ENCODE measurements at places on chromosomes 11 and 22. TPM values are rescaled to one million over a fixed set of nuclear protein-coding genes. Genes with fewer than 3 reads are reported as not detected.
A peak's percentile ranks its signal among the peaks of the same experiment; 100 is the strongest.

- no peak for DNase-seq
Observed at GRCh38 chr11:30488304-30488998, 97.7 kb downstream of the MPPED2 start.

DNA sequence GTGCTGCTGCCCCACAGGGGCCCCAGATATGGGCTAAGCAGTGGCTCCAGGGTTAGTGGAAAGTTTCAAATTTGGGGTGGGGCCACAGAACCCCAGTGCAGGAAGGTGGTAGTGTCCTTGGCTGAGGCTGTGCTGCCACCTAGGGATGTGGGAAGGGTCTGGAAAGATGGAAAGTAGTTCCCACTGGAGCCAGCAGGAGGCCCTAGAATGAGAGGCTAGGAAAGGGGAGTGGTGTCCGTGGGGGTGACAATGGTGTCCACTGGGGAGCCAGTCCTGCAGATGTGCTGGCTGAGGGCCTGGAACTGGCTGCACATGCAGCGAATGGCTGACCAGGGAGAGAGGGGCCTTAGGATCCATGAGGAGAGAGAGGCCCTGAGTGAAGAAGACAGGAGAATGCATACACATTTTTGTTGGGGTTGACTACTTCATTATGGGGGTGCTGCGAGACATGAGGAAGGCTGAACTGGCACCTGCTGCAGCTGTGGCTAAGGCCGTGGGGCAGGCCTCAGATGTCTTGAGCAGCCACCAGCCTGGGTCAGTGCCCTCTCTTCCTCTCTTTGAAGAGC is 21.1 kb downstream of the RFPL3 start:
- no peak for DNase-seq

- no peak for DNase-seq
Observed at GRCh38 chr11:117188620-117189081, 10.1 kb downstream of the SIDT2 start.

DNA sequence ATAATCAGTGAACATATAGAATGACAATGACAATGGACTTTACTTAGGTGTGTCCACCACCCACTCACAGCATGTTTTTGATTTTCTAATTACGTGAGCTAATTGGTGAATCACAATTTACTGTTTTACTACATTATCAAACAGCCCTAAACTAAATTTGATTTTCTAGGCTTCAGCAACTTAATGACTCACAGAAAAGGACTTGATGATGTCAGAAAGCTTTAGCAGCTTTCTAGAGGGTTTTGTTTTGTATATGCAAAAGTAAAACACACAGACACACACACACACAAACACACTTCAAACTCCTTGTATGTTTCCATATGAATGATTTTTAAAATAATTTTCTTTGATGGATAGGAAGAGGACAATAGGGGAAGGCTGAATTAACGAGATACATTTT is 878.6 kb upstream of the CCDC90B start:
- DNase-seq: no peak

GRCh38 chr11:13223112-13223511 is 54.5 kb upstream of the BMAL1 start:
- DNase-seq: no peak

GRCh38 chr22:21660904-21661303 is 4.9 kb upstream of the PPIL2 start:
- DNase-seq: no peak

GRCh38 chr11:87460279-87460678 is 422.5 kb downstream of the TMEM135 start:
- DNase-seq: no peak

DNA sequence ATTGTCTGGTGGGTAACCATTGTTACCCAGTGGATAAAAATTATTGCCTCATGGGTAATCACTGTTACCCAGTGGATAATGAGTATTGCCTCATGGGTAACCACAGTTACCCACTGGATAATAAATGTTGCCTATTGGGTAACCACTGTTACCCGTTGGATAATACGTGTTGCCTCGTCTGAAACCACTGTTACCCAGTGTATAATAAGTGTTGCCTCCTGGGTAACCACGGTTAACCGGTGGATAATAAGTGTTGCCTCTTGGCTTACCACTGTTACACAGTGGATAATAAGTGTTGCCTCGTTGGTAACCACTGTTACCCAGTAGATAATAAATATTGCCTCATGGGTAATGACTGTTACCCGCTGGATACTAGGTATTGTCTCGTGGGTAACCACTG is 20.9 kb upstream of the NXPE4 start:
- no peak for DNase-seq

DNA sequence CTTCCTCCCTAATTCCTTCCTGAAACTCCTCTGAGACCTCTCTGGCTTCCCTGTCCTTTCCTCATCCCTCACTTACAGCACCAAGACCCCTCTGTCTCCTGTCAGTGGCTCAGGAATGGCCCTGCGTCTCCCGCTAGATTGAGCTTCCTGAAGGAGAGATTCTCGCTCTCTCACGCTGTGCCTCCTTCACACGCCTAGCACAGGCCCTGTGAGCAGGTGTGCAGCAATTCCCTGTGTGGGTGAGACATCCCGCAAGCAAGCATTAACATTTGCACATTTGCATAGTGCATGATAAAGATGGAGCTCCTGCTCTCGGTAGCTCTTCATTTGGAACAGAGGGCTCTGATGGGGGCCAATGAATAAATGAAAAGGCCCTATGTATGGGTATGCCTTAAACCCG is 159.8 kb downstream of the ADAMTS15 start:
- no peak for DNase-seq

DNA sequence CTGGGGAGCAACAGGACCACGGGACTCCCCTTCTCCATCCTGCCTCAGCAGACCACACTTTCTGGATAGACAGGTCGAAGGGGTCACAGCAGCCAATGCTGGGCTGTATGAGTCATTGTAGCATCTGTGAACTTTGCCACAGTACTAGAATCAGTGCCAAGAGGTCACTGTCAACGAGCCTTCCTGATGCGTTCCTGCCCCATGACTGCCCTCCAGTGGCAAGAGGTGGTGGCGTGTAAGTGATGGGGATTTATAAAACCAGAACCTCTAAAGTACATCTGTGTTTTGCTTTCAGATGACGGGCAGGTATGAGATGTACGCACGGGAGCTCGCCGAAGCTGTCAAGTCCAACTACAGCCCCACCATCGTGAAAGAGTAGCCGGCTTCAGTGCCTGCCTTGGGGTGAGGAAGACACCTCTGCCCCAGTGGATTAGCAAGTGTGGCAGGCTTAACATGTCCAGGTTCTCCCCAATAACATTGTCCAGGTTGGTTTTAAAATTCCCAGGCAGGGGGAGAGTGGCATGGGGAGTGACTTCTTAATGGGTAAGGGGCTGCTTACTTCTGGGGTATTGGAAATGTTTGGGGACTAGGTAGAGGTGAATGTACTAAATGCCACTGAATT is 29.4 kb downstream of the GUCD1 start:
- peak; percentile 71 for DNase-seq

DNA sequence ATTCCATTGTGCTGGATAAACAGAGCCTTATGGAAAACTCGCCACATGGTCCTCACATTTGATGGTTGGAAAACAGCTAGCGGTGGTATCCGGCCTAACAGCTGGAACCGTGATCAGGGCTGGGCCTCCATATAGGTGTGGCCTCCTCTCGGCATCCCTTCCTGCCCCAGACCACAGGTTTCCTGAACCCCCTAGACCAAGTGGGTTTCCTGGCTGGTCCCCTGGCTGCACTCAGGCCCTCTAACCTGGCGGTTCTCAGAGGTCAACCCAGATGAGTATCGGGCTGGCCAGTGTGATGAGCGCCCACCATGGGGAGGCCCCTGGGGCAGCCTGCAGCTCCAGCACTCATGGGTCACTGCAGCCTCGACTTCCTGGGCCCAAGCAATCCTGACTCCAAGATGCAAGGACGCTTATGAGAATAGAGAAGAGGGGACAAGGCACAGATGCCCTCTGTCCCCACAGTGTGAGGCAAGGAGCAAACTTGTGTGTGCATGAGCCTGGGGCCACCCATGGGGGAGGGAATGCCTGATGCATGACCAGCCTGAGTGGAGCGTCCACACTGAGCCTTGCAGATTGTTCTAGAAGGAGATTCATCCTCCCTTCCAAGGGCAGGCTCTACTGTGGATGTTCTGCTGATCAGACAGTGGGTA is 53.4 kb upstream of the WNT7B start:
- no peak for DNase-seq

GRCh38 chr11:132285631-132286030 is 915.2 kb downstream of the NTM start:
- no peak for DNase-seq

- DNase-seq: no peak
Observed at GRCh38 chr11:11558396-11558795, 63.4 kb downstream of the GALNT18 start.

GRCh38 chr11:33699515-33700062 is 1.0 kb downstream of the C11orf91 start:
- DNase-seq: no peak

- DNase-seq: no peak
Observed at GRCh38 chr11:63850920-63851319, 12.0 kb downstream of the MARK2 start.

GRCh38 chr11:66651016-66651415 is 12.5 kb downstream of the RBM4 start:
- no peak for DNase-seq

DNA sequence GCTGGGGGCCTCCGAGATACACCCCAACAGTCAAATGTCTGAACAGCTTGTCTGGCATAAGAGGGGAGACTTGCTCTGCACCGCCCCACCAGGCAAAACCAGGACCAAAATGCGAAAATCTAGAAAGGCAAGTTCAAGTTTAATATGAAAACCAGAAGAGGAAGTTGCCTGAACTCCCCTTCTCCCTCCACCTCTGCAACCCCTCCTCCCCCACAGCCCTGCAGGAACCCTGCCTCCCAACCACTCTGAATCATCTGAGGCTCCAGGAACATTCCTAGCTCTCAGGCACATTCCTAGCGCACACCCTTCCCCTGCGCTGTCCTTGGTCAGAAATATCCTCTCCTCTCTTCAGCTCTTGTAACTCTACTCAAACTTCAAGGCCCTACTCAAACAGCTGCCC is 36.7 kb downstream of the ISX start:
- no peak for DNase-seq

DNA sequence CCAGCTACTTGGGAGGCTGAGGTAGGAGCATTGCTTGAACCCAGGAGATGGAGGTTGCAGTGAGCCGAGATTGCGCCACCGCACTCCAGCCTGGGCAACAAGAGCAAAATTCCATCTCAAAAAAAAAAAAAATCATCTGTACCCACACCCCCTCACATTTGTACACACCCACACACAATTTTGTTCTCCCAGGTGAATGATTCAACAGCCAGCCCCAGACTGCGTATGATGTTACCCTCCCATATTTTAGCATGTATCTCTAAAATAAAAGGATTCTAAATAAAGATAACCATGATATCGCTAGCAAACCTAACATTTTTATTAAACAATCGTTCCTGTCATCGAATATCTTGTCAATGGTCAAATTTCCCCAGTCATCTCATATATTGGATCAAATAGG is 65.8 kb downstream of the BRD1 start:
- no peak for DNase-seq

- DNase-seq: no peak
Observed at GRCh38 chr11:47132490-47132889, 44.2 kb downstream of the ARFGAP2 start.

Gene KLHL35
- total RNA-seq: 17.0 TPM

Gene SMTNL1
- total RNA-seq: not detected

Gene BCO2
- total RNA-seq: 7.2 TPM

Gene MIAT
- total RNA-seq: 194 TPM

Gene CHRM1
- total RNA-seq: not detected

Gene TSGA10IP
- total RNA-seq: not detected

Gene WNT11
- total RNA-seq: 11.0 TPM
